ENCODE measurements at places on chromosomes 16 and 17.

DNA sequence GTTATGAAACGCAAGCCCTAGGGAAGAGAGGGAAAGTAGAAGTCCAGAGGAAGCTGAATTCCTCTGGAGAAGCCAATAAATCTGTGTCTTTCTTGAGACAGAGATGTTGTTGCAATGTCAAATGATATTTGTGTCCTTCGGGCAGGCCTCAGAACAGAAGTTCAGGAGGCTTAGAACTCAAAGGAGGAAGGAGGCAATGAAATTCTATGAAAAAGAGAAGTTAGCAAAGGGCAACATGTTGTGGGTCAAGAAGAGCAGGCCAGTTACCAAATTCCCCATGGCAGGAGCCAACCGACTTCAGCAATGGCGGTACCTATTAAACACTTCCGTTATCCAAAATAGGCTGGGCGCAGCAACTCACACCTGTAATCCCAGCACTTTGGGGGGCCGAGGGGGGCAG, 109.0 kb upstream of the DHX40 start:
- DNase-seq = no peak

GRCh38 chr17:71902894-71903506, 217.8 kb upstream of the SOX9 start:
- no peak for DNase-seq

DNA sequence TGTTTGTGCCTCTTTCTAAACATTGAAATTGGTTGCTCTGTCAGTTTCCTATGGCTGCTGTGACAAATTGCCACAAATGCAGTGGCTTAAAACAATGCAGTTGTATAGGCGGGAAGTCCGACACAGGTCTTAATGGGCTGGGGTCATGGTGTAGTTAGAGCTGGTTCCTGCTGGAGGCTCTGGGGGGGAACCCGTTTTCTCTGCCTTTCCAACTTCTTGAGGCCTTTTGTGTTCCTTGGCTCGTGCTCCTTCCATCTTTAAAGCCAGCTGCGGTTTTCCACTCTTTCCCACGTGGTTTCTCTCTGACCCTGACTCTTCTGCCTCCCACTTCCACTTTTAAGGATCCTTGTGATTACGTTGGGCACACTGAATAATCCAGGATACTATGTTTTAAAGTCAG, 12.5 kb downstream of the EPN2 start:
- DNase-seq = no peak

DNA sequence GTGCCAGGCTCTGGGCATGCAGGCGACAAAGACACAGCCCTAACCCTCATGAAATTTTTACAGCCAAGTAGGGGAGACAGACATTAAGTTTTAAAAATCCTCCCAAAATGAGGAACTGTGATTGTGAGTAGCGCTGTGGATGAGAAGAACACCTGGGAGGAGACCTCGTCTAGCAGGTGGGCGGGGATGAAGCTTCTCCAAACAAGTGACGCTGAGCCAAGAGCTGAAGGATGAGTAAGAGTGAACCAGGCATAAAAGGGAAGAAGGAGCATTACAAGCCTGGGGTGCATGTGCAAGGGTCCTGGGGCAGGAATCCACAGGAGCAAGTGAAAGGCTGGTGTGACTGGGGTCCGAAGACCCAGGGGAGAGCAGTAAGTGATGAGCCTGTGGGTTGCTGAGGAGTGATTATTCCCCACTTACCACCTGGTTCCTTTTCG, 149.4 kb upstream of the HS3ST2 start:
- no peak for DNase-seq

DNA sequence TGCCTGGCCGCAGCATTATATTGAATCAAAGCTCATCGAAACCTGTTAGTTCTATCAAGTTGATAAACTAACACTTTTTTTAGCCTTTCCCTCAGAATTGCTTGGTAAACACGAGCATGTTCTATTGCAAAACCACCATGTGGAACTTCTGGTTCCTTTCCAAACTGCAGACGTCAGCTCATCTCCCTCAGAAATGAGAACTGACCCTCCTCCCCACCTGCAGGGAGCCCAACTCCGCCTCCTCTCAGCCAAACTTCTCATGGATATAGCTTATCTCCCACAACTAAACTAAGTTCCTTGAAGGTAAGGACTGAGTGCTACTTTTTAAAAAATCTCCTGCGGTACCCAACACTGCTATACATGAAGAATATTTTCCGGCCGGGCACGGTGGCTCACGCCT, 6.7 kb downstream of the SHMT1 start:
- no peak for DNase-seq

- no peak for DNase-seq
Observed at GRCh38 chr17:913207-913606, 66.4 kb downstream of the NXN start.

- DNase-seq = no peak
Observed at GRCh38 chr16:15925631-15926030, 23.8 kb upstream of the ABCC1 start.

DNA sequence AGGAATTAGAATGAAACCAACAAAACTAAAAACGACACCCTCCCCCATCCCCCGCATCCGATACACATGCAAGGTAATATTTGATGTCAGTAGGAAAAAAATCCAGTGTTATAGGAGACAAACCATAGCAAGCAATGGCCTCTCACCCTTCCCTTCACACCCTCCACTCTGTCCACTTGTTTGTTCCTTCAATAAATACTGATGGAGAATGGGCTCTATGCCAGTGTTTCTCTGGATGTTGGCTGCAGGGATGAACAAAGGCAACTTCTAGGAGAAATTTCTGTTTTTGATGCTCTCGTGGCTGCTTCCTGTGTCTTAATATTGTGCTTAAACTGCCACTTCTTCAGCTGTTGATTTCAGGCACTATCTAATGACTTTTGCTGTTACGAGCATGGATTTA, 98.8 kb downstream of the WWOX start:
- DNase-seq = no peak

GRCh38 chr17:78601577-78602190, 24.5 kb upstream of the DNAH17 start:
- no peak for DNase-seq

- DNase-seq = no peak
Observed at GRCh38 chr16:27189335-27189972, 13.9 kb upstream of the KDM8 start.
